ENCODE measurements at places on chromosomes 1 and 21.

- no peak for DNase-seq
Measured at GRCh38 chr1:81950591-81951244, 150.0 kb downstream of the ADGRL2 start.

- no peak for DNase-seq
Measured at GRCh38 chr21:46254208-46254975, 25.8 kb upstream of the LSS start.

GRCh38 chr1:172466795-172467407 is 23.0 kb upstream of the PIGC start:
- no peak for DNase-seq

- DNase-seq, result peak; percentile 65
Measured at GRCh38 chr1:32972814-32973428, 8.3 kb upstream of the RNF19B start.

DNA sequence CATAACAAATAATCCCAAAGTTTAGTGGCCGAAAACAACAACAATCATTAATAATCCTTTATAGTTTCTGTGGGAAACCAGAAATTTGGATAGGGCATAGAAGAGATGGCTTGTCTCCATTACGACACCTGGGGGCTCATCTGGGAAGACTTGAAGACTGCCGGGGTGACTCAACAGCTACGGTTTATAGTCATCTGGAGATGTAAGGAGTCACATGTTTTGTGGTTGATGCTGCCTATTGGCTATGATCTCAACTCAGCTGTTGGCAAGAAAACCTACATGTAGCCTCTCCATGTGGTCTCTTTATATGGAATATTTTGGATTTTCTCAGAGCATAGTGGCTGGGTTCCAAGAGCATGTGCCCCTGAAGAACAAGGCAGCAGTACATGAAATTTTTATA is 29.3 kb upstream of the TSPAN2 start:
- DNase-seq, result no peak

GRCh38 chr1:228530086-228530758 is 43.0 kb downstream of the RNF187 start:
- DNase-seq, result no peak

GRCh38 chr1:96843196-96843595 is 121.6 kb downstream of the PTBP2 start:
- DNase-seq, result no peak

- DNase-seq, result no peak
Measured at GRCh38 chr1:226627050-226627755, 78.6 kb downstream of the STUM start.

GRCh38 chr1:118589238-118589846 is 398.8 kb downstream of the TBX15 start:
- DNase-seq, result peak; percentile 14

- peak; percentile 77 for DNase-seq
Measured at GRCh38 chr1:184143449-184143848, 91.9 kb downstream of the TSEN15 start.

GRCh38 chr1:36622741-36623648 is 140.3 kb upstream of the CSF3R start:
- DNase-seq, result no peak

DNA sequence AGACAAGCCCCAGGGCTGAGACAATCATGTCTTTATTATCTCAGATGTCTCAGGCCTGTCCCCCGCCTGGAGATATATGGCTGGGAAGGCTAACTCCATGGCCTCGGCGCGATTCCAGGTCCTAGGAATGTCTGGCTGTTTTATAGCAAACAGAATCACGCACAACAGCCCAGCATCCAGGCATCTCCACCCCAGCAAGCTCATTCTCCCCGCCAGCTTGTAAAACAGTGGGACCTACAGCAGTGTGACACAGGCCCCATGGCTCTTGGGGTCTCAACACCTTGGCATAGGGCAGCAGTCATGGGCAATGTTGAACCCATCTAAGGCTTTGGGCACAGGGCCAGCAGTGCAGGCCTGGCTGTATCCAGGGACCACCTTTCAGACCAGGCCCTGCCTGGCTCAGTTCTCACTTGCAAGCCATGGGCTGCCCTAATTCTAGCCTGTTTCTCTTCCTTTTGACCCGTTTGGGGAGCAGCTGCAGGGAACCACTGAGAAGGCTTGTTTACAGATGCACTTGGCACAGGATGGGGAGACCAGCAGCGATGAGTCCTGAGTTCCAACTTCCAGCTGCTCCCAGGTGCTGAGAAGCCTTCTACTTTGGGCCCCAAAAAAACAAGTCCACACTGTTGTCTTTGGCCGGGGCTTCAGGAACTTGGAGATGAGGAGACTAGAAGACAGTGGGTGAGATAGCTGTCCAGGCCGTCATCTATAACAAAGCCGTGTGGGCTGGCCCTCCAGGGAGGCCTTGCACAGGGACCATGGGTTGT is 34.4 kb downstream of the WNT4 start:
- DNase-seq, result no peak

GRCh38 chr1:151157067-151157531 is 650 bp downstream of the TNFAIP8L2 start:
- DNase-seq, result no peak

DNA sequence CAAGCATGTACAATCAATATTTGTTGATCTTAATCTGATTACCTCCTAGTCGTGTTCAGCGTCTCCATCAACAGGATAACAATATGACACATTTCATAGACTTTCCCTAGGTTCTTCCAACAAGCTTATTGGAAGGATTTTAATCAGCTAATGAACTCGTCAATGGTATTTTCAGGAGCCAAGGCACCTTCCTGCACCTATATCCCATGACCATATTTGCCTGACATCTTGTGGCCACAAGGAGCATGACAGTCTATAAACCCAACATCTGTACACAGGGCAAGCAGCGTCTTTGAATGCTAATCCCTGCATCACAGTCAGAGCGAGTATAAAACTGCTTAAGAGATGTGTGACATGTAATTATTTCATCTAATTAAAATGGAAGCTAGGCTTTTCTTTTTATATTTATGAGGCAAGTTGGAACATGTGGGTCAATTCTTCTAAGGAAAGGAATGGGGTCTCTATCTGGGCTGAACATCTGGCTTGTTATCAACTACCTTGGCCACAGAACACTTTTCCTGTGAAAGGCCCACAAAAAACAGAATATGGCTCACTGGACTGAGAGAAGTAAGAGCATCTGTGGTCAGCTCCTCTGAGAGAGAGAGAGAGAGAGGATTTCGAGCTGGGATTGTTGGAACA is 388.8 kb downstream of the NTNG1 start:
- peak; percentile 46 for DNase-seq

- DNase-seq, result no peak
Measured at GRCh38 chr21:41763398-41763931, 3.4 kb downstream of the RIPK4 start.

- DNase-seq, result no peak
Measured at GRCh38 chr1:23930861-23931490, 17.8 kb upstream of the CNR2 start.

- no peak for DNase-seq
Measured at GRCh38 chr1:202086579-202087350, 36.0 kb upstream of the GPR37L1 start.

GRCh38 chr1:6603915-6604558 is 1.4 kb upstream of the KLHL21 start:
- DNase-seq, result no peak

- DNase-seq, result no peak
Measured at GRCh38 chr1:209412566-209412965, 170.9 kb upstream of the CAMK1G start.

GRCh38 chr1:156525071-156525501 is 24.5 kb upstream of the MEF2D start:
- DNase-seq, result no peak

- no peak for DNase-seq
Measured at GRCh38 chr1:184716158-184716557, 38.5 kb downstream of the EDEM3 start.

- no peak for DNase-seq
Measured at GRCh38 chr1:230273141-230273710, 152.9 kb downstream of the PGBD5 start.

- no peak for DNase-seq
Measured at GRCh38 chr1:26530895-26531598, 1.5 kb downstream of the RPS6KA1 start.

DNA sequence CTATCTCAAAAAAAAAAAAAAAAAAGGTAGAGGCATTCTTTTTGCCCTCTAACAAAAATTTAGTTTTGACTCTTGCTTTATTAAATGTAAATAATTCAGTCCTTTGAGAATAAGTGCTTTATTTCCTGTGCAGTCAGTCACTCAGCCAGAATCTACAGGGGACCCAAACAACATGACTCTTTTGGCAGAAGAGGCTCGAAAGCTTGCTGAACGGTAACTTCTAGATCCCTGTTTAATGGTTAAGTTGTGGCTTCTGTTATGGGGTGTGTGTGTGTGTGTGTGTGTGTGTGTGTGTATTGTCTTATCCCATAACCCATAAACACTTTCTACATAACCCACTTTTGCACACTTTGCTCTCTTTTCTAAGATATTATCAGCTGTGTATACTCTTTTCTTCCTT is 54.9 kb upstream of the LAMC2 start:
- DNase-seq, result no peak

DNA sequence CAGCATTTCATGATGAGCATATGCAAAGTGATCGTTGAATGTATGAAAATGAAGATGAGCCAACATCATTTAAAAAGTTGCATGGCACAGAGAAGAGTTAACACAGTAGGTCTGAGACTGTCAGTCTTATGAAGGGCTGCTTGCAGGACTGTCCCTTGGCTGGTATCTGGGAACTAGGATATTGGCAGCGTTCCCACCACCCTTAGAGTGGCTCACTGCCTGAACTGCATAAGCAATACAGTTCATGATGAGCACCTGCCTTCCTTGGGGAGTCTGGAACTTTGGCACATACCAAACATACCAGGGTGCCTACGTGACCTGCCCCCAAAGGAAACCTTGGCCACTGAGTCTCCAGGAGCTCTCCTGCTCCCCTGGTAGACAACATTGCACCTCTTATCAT is 161.8 kb downstream of the DSCAM start:
- no peak for DNase-seq

GRCh38 chr1:243271996-243272395 is 16.2 kb downstream of the SDCCAG8 start:
- no peak for DNase-seq

DNA sequence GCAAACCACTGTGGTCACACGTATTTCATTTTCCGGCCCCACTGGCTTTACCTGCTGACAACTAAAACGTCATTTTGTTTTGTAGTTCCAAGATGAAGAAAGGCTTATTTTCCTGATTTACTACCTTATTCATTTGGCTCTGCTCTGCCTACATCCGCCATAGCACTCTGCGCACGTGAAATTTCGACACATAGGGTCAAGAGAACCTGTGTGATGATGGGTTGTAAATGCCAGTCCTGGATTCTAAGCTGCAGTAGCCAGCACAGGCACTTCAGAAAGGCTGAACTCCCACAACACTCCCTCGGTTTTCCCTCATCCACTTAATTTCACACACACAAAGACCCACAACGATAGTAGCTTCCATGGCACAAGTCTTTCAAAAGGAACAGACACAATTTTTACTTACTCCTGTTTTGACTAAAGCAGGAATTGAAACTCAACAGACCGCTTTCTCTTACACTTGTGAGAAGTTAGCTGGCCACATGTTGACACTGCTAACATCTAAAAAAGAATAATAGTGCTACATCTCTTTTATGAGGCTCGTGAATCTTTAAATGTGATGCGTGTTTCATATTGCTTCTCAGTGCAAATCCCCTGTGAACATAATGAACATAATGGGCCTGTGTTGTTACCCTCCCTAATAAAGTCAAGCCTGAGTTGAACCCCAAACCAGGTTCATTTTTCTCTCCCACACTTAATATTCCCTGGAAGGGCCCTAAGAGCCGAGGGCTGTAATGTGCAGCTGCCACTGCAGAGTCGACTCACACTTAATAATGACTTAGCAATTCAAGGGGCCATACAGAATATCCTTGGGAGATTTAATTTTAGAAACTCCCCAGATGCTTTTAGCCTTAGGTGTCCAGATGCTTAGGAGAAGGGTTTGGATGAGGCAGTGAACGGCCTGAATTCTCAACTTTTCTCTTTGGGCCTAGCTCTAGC is 1.5 kb upstream of the RUNX1 start:
- peak; percentile 74 for DNase-seq

DNA sequence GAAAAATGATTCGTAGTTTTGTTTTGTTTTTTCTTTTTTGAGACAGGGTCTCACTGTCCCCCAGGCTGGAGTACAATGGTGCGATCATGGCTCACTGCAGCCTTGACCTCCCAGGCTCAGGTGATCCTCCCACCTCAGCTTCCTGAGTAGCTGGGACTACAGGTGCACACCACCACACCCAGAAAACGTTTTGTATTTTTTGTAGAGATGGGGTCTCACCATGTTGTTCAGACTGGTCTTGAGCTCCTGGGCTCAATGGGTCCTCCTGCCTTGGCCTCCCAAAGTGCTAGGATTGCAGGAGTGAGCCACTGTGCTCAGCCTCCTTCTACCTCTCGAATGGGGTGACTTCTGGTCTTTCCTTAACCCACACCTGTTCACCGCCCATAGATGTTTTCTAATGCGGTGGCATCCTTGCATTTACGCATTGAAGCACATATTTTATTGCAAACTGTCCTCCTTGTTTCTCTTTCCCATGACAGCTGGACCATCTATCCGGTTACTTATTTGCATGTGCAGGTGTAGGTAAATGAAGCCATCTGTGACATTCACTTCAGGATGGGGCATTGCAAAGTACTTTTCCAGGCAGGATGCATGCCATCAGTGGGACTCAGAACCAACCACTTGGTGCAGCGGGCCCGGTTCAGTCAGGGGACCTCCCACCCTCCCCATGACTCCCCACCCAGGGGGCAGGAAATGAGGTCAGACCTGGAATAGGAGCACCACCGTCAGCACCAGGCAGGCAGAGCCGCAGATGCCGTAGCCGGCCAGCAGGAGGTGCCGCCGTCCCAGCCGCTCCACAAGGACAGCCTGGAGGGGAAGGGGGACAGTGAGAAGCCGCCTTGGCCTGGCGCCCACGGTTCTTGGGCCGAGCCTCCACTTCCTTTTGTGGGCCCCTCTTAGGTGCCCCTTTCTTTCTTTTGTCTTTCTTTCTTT is 16.5 kb downstream of the SLC2A7 start:
- DNase-seq, result no peak

GRCh38 chr1:182707122-182707521 is 22.7 kb upstream of the RGS8 start:
- no peak for DNase-seq

- no peak for DNase-seq
Measured at GRCh38 chr1:154960446-154961136, 991 bp downstream of the PYGO2 start.

DNA sequence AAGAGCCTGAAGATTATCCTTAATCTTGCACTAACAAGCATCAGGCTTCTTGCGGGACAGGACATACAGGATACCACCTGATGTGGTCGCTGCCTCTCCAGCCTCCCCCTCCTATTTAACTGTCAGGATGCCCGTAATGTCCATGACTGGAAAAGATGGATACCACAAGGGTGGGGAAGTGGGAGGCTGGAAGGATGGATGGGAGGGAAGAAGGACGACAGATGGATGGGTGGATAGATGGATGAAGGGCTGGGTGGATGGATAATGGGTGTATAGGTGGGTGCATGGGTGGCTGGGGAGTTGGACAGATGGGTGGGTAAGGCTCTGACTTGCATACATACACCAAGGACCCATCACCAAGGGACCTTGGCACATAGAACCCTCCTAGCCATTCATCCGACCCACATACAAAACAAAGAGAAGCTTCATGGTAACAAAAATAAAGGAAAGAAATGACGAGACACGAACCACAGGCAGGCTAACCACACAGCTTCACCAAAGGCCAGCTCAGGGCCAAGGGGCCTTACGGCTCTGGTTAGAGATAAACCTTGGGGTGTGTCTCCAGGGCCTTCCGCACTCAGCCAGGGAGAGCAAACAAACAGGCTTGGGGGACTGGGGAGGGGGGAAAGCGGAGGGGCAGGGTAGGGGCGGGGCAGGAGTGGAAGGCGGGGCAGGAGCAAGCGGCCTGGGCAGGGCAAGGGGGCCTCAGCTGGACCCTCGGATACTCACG is 50.5 kb downstream of the HSPG2 start:
- DNase-seq, result no peak

GRCh38 chr1:219143735-219144134 is 29.9 kb upstream of the LYPLAL1 start:
- DNase-seq, result no peak

All from NCI-H524 treated with DMSO at 0.1 percent for 48 hours (cell line).